Sigmoid colon (tissue), 7 donors: ENCODE measurements at places on chromosomes 2 and 18. TPM values are rescaled to one million over a fixed set of nuclear protein-coding genes. Genes with fewer than 3 reads are reported as not detected.

Gene CHRND
- not detected for total RNA-seq

DNA sequence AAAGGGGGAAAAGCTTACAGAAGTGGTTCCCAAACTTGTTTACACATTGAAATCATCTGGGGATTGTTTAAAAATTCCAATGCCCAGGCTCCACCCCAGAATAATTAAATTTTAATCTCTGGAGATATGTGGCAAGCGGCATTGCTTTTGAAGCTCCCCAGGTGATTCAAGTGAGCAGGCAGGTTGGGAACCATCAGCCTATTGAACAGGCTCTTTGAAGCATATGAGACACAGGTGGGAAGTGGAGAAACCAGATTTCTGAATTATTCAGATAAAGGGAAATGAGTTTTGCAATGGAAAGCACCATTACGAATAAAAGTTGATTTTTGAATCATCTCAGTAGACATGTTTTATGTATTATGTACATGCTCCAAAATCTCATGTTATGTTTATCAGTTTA, 57.6 kb upstream of the NOSTRIN start:
- no peak for DNase-seq

DNA sequence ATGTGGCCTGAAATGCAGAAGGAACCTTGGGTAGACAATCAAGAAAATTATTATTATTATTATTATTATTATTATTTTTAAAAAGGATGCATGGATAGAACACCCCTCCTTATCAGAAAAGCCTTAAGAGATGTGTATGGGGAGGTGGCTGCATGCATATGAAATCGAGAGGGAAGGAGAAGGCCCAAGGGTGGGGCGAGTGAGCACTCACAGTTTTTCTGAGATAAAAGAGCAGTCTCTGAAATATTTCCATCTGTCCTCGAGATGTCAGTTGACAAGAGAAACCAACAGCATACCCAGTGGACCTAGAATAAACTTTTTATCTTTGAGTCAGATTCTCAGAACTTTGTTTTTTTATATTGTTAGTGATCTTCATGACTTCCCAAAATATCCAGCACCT, 282.9 kb downstream of the GPD2 start:
- DNase-seq: no peak

DNA sequence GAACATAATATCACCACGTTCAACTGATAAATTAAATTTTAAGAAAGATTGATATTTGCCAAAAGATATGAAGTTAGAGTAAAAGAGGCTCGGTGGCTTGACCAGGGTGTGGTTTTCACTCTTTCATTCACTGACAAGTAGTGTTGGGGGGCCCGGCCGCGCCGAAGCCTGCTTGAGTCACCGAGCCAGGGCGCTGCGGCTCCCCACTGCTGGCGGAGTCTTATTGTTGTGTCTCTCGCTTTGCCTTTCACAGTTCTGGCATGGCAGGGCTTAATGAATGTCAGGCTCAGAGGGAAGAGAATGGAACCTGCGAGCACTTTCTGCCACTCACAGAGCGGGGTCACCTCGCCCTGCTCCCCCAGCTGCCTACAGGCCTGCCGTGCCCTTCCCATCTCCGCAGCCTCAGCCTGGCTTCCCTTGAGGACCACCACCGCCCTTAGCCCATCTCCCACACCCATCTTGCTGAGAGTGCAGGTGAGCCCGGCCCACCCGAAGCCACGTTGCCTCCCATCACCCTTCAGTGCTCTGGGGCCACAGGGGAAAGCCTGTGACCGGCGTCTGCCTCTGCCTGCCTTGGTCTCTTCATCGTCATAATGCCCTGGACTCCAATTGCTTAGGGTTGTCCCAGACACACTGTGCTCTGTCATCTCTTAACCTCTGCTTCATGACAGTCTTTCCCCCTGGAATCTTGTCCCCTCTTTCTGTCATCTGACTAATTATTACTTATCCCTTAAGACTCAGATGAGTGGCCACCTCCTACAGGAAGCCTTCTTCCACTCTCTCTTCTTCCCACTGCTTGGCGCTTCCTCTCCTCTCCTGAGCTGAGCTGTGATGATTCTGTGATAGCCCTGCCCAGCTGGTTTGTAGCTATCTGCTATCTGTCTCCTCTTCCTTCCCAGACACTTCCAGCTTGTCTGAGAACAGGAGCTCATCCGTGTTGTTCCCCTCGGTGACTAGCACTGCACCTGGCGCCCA, 142.5 kb downstream of the FAM210A start:
- DNase-seq: no peak

Gene GREB1
- total RNA-seq: 1.5 TPM

Gene PRSS56
- total RNA-seq: not detected

GRCh38 chr18:23981369-23981980, 33.1 kb upstream of the TTC39C start:
- no peak for DNase-seq
